NCI-H774 (cell line): ENCODE measurements at places on chromosomes 5 and 9.
A peak's percentile ranks its signal among the peaks of the same experiment; 100 is the strongest.

DNA sequence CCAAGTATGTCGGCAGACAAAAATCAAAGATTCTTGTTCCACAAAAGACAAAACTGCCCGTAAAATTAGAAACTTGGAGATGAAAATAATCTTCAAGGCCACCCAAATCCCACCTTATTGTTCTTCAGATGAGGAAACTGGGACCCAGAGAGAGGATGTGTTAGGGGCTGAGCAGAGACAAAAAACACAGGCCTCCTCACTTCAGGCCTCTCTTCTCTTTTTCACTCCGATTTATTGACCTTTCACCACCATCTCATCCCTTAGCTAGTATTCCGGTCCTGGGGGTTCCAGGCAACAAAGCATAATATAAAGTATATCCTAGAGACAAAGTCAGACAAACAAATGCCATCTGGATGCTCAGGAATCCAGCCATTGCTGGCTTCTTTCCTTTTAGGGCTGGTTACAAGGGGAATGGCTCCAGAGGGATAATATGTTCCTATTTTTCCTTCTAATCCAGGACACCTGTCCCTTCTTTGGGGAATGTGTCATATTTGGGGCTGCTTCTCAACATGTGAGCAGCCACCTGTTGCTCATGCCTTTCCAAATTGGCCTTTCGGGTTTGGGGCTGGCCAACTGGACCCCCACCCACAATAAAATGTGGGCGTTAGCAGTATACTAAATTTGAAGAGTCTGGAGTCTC lies 42.2 kb upstream of the AFAP1L1 start:
- DNase-seq, result no peak

DNA sequence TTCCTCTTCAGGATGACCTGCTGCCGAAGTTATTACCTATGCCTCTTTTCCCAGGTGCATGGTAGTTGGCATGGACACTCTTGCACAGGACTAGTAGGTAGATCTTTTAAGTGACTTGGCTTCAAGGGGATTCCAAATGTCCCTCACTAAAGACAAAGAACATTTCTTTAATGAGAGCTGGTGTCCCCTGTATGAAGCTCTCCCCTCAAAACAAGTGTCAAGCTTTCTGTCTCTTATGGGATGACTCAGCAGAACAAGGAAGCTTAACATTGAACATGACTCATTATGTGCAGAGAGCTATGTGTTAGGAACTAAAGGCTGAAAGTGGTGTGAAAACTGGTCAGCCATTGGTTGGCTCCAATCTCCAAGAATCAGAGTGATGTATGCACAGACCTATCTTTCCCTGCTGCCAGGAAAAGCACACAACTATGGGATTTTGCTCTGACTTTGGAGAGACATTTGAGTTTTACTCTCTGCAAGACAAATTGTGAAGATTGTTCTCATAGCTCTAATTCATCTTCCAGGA lies 120.5 kb downstream of the PRDM6 start:
- no peak for DNase-seq

DNA sequence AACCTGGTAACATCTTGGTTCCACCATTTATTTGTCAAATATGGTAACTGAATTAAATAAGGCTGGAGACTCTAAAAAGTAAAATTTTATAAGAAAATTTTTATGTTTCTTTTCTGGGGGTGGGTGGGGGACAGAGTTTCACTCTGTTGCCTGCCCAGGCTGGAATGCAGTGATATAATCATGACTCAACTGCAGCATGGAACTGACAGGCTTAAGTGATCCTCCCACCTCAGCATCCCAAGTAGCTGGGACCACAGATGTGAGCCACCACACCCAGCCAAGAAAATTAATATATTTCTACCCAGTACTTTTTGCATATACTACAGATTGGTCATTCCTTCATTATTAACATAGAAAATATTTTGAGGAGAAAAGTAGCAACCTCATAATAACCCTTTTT lies 216.9 kb downstream of the DEPDC1B start:
- no peak for DNase-seq

- DNase-seq, result no peak
These were observed 59.5 kb upstream of the PCSK1 start for GRCh38 chr5:96492459-96493047.

GRCh38 chr5:36904677-36905076 lies 28.1 kb downstream of the NIPBL start:
- no peak for DNase-seq

DNA sequence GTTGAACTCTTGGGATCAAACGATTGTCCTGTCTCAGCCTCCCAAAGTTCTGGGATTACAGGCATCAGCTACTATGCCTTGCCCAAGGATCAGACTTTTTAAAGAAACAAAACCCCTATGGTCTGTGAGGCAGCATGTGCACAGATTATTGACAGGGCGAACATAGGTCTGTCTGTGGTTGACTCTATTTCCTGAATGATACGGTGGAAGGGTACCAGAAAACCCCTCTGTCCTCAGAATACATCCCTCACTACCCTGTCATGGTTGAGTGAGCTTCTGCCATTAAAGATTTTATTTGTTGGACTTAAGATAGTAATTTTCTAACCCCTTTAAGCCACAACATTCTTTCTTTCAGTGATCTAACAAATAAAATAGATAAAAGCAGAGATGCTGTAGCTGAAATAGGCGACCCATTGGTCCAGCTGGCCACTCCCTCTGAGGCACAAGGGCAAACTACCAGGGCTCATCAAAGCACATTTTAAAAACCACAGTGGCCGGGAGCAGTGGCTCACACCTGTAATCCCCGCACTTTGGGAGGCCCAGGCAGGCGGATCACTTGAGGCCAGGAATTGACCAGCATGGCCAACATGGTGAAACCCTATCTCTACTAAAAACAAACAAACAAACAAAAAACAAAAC lies 84.9 kb upstream of the ANKRD55 start:
- no peak for DNase-seq

GRCh38 chr9:92807757-92808725 lies 43.4 kb upstream of the BICD2 start:
- DNase-seq, result peak; percentile 12

- DNase-seq, result peak; percentile 49
These were observed 19.5 kb downstream of the TTC33 start for GRCh38 chr5:40736103-40736875.

GRCh38 chr5:953535-954449 lies 54.8 kb upstream of the NKD2 start:
- DNase-seq, result no peak

GRCh38 chr5:172855597-172856292 lies 21.7 kb downstream of the ERGIC1 start:
- no peak for DNase-seq

DNA sequence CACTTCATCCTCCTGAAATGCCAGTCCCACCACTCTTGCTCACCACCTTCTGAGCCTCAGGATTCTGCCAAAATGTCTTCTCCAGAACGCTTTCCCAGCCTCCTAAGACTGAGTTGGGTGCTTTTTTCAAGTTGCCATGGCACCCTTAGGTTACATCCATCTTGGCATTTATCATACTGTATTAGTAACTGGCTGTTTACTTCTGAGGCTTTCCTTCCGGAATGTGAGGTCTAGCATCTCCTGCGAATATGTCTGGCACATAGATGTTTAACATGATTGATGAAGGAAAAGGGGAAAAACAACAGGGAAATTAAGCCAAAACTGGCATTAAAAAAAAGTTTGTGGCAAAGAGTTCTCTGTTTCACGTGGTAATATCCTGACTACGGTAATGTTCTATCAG lies 24.9 kb downstream of the RNF130 start:
- no peak for DNase-seq

DNA sequence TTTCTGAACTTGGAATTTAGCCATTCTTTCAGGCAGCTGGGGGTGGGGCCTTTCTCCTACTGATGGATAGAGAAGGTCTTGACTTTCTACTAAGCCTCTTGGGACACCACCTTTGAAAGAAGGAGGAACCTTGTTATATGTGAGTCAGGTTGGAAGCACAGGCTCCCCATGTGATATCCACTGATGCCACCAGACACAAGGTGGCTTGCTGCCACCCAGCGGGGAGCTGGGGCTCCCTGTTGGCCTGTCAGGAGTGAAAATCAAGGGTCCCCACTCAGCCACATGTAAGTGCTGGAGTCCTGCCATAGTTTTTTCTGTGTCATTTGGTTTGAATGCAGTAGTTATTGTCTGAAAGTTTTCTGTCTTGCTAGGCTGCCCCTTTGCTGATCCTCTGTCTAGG lies 252.4 kb upstream of the NFIL3 start:
- no peak for DNase-seq

DNA sequence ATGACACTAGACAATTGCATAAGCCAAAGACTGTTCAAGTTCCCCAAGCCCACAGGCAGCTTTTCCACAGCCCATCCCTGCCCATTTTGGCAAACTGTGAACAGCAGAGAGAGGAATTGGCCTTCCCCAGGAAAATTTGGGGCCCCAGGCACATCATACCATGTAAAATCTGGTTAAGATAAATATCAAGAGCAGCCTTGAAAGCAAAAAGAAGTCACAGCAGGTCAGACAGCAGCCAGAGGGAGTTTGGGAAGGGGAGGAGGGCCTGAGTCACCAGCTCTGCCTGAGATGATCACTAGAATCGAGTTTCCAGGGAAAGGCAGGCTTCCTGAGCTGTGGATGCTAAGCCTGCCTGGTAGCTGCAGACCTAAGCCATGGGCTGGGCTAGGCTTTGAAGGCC lies 179.2 kb downstream of the RFK start:
- no peak for DNase-seq

GRCh38 chr9:2086116-2086515 lies 71.0 kb downstream of the SMARCA2 start:
- no peak for DNase-seq

- DNase-seq, result no peak
These were observed 59.2 kb downstream of the CDH18 start for GRCh38 chr5:19928562-19929421.

DNA sequence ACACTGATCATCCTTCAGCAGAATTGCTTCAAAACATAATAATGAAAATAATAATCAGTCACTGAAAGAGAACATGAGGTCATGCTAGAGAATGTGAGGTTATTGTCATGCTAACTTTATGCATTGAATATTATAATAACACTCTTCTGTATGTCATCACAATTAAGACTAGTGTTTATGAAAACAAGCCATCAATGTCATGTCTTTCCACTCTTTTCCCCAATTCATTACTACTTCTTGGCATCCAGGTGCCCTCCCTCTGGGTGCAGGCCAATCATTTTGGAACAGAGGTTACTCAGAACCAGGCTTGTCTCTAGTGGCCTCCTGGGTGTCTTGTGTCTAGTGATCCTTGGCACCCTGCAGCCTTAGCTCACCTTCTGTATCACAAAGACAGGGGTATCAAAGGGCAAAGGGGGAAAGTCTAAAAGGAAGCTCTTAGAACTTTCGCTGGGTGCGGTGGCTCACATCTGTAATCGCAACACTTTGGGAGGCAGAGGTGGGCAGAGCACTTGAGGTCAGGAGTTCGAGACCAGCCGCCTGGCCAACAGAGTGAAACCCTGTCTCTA lies 217.6 kb upstream of the PIK3R1 start:
- DNase-seq, result no peak

- DNase-seq, result no peak
These were observed 479.7 kb downstream of the CETN3 start for GRCh38 chr5:89929834-89930233.

- DNase-seq, result no peak
These were observed 83.4 kb downstream of the LPAR1 start for GRCh38 chr9:110954822-110955291.

DNA sequence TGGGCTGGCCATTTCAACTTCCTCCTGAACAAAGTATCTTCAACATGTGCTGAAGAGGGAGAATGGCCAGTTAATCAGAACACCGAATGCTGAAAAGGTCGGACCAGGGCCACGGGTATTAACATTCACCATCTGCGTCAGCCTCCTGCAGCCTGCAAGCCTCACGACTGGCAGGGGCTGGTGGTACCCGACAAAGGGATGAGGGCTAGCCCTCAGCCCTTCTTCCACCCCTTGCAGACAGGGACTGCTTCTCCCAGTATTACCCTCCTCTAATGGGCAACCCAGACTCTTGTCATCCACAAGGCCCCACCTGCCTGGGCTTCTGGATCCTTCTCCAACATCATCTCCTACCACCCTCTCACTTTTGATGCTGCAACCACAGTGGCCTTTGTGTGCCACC lies 246.6 kb downstream of the FSTL4 start:
- DNase-seq, result no peak

GRCh38 chr9:134320126-134320867 lies 6.0 kb upstream of the RXRA start:
- DNase-seq, result no peak

DNA sequence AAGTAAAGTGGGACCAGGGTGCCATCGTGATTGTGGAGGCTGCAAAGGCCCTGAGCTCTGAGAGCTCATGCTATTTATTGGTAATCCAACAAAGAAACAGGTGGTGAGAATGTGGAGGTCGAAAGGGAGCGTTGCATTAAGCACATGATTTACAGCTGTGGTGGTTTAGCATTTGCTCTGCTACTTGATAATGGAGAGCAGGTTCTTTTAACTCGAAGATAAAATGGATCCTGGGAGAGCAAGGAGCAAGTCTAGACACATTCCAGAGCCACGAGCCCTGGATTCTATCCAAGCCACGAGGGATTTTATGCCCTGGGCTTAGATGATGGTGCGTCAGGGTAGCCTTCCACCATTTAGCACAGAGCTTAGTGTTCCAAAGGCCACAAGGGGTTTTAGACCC lies 1710.1 kb upstream of the CDH9 start:
- no peak for DNase-seq

GRCh38 chr5:140172483-140172882 lies 2.5 kb upstream of the CYSTM1 start:
- no peak for DNase-seq

GRCh38 chr5:21807953-21808352 lies 1045.2 kb downstream of the CDH12 start:
- DNase-seq, result no peak

DNA sequence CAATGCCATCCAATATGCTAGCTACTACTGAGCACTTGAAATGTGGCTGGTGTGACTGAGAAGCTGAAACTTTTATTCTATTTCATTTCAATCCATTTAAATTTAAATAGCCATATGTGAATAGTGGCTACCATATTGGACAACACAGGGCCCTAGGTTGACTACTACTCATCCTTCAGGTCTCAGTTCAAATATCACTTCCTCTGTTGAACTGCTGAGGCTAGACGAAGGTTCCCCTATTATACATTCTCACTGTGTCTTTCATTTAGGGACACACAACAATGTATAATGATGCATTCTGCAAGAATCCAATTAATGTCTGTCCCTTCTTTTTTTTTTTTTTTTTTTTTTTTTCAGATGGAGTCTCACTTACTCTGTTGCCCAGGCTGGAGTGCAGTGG lies 208.7 kb downstream of the CRB2 start:
- DNase-seq, result no peak

GRCh38 chr5:76672242-76672641 lies 43.7 kb upstream of the F2R start:
- DNase-seq, result no peak
